ENCODE measurements at places on chromosomes 5 and 9.

DNA sequence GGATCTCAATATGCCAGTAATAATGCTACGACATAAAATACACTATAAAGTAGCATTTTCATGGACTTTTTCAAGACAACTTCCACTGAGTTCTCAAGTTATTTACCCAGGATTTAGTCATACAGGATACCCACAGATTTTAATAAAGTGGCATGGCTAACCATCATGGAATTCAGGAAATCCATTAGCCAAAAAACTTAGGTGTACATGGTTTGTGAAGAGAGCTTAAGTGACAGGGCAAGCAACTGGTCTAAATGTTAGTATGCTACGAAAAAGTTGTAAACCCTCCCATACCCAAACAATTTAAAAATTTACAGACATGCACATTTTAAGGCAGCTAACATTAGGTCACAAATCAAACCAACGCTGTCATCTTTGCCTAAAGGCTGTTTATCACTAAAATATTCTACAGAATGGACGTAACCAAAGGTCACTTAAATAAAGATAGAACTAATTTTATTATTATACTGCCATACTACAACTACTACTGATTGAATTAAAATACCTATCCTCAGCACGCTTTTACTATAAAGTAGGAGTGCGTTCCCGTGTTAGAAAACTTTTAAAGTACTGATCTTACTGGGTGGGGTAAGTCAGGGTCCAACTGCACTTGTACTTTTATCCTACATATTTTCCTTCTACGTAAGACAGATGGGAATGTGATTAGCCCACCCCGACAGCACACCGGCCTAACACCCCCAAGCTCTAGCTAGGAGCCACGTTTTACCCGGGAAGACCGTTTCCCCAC, 1.1 kb downstream of the UBTD2 start:
- no peak for DNase-seq

DNA sequence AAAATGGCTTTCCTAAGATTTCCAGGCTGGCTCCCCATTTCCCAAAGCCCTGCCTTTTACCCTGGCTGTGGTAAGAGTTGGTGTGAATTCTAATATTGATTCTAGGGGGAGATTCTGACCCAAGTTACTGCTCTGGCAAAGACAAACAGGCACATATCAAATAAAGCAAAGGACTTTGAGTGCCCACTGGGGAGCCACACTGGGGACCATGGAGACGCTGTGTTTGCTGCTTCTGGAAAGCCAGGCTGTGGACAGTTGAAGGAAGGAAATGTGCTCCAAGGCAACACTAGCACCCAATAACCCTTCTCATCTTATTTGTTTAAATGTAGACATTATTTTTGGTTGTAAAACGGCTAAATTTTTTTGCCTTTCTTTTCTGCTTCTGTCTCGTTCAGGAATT, 78.7 kb downstream of the SNCAIP start:
- no peak for DNase-seq

- no peak for DNase-seq
Measured at GRCh38 chr5:108720391-108720790, 27.3 kb upstream of the FER start.

DNA sequence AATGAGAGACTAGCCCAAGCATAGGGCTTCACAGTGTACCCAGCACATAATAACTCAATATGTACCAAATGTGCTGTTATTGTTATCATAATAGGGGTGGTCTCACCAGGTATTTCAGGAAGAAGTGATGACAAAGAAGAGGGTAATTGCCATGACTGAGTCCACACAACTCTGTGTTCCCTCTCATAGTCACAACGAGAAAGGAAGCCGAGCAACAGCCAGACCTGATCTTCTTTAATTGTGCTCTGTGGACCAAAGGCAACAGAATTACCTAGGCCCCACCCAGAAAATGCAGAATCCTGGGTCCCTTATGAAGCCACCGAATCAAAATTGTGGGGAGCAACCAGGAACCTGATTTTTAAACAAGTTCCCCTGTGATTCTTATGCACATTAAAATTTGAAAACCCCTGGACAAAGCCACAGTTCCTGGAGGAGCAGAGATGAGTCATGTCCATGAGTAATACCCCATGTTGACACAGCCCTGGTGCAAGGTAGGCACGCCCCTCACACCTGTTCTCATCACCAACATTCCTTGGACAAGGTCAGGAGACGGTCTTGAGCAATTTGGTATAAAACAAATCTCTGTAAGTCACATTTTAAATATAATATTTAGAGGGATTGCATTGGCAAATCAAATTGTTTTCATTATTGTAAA, 5.2 kb downstream of the FGF1 start:
- DNase-seq, result no peak

GRCh38 chr5:155836089-155836803, 490.7 kb upstream of the SGCD start:
- DNase-seq, result no peak

DNA sequence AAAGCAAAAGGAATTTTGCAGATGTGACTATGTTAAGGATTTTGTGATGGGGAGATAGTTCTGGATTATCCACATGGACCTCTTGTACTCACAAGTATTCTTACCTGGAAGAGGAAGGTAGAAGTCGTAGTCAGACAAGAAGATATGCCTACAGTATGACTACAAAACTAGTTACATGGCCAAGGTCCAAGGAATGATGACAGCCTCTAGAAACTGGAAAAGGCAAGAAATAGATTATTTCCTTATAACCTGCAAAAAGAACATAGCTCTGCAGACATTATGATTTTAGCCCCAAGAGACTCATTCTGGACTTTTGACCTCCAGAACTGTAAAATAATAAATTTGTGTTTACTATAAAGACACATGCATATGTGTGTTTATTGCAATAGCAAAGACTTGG, 226.9 kb downstream of the FER start:
- no peak for DNase-seq

DNA sequence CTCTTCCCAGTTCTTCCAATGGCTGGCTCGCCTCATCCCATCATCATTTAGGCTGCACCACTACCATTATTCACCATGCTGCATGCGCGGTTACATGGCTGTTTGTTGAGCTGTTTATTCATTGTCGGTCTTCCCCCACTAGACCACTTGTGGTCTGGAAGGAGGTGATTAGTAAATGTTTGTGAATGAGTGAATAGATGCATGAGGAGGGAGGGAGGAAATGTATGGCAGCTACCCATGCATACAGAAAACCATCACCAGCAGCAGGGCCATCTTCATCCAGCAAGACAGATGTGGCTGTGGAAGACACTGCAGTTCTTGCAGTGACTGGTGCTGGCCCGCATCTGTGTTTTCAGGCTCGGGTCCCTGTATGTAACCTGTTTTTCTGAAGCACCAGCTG, 113.3 kb upstream of the SAP30L start:
- DNase-seq, result no peak

GRCh38 chr9:107982001-107982400, 492.4 kb upstream of the KLF4 start:
- no peak for DNase-seq

DNA sequence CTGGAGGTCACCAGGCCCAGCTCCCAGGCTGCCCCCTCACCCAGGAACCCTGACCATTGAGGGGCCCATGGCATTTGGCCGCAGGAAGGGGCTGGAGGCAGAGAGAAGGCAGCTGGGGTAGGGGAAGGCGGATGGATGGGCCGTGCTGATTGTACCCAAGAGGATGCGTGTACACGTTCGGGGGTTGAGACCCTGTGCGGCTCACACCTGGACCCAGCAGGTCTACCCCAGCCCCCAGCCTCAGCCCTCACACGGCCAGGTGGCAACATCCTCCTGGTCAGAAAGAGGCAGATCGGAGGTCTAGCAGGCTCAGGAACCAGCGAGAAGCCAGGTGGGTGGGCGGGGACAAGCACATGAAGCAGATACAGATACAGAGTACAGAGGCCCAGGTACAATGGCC, 33.7 kb downstream of the NACC2 start:
- no peak for DNase-seq

DNA sequence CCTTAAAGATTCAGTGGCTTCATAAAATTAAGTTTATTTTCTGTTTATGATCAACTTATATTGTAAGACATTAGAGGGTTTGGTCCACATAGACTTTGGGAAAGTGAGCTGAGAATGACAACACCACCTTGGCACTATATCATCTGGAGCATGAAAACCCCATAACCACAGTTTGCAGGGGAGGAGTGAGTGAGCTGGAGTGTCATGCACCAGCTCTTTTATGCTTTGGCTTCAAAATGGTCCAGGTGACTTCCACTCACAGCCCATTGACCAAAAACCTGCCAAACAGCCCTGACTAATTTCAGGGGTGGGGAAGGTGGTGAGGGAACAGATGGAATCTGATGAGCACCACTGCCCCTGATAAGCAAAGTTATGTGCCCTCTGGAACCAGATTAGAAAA, 295.8 kb downstream of the DMRTA1 start:
- DNase-seq, result no peak

GRCh38 chr9:79193001-79193400, 378.8 kb upstream of the TLE4 start:
- DNase-seq, result no peak

DNA sequence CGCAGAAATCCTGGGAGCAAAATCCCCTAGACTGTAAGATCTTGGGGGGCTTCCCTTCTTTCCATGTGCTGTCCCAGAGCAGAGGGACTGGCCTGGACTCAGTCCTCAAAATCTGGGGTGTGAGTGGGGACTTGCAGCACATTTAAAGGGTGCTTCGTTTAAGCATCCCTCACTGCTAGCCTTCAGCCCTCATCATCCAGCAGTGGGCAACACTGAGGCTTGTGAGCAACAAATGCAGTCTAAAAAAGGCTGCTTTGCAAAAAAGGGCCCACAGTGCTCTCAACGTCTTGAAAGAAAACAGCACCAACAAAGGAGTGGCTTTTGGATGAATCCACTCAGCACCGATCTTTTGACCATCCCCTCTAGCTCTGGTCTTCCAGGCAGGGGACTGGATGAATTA, 128.3 kb upstream of the TBC1D2 start:
- no peak for DNase-seq

DNA sequence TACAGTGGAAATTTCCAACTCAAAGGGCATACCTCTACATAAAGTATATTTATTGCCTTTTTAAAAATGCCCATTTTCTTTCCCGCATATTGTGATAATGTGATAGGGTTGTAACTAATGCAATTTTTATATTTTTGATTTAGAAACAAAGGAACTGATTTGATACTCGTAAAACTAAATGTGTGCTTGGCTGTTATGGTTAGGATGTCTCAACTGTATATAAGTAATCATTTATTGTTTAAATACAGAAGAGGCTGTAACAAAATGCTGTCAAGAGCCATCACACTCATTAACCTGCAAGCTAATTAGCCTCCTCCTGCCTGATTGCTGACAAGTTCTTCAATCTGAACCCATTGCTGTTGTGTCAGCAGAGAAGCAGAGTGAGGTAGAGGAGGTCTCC, 149.2 kb downstream of the PBX3 start:
- DNase-seq, result no peak
